ENCODE measurements at places on chromosomes 5 and 9.

- no peak for DNase-seq
Measured at GRCh38 chr5:113331209-113331551, 103.6 kb downstream of the TSSK1B start.

- DNase-seq: no peak
Measured at GRCh38 chr9:116644091-116644688, 42.9 kb upstream of the TRIM32 start.

DNA sequence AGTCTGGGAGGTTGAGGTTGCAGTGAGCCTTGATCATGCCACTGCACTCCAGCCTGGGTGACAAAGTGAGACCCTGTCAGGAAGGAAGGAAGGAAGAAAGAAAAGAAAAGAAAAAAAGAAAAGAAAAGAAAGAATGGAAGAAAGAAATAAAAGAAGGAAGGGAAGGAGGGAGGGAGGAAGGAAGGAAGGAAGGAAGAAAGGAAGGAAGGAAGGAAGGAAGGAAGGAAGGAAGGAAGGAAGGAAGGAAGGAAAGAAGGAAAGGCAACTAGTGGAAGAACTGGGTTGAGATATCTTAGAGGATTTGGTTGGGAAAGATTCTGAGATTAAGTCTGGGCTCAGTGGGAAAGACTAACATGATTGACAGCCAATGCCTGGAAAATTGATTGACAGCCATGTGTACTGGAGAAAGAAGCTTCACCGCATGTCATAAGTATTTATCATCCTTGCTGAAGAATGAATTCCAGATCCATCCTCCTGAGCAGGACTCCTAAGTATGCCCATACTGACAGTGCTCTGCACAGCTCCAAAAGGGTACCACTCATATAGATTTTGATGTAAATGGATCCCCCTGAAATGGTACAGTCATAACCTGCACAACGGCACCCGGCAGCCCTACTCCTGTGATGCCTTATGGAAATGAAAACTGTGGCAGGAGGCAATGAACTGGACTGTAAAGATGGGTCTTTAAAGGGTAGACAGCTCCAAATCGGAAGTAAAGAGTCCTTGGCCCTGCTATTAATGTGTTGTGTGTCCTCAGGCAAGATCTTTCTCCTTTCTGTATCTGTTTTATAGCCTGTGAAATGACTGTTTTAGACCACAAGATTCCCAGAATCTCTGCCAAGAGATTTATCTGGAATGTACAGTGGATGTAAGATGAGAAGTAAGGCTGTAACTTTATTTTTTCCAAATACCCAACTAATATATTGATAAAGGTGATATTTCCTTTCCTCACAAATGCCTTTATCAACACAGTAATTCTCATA is 16.9 kb upstream of the ADRA1B start:
- DNase-seq: no peak

- DNase-seq: no peak
Measured at GRCh38 chr9:130565792-130566191, 13.6 kb upstream of the FUBP3 start.

- no peak for DNase-seq
Measured at GRCh38 chr9:31608416-31608815, 776.0 kb upstream of the ACO1 start.

GRCh38 chr5:19018822-19019221 is 969.2 kb downstream of the CDH18 start:
- no peak for DNase-seq

- no peak for DNase-seq
Measured at GRCh38 chr9:109212768-109213167, 45.7 kb upstream of the FRRS1L start.

DNA sequence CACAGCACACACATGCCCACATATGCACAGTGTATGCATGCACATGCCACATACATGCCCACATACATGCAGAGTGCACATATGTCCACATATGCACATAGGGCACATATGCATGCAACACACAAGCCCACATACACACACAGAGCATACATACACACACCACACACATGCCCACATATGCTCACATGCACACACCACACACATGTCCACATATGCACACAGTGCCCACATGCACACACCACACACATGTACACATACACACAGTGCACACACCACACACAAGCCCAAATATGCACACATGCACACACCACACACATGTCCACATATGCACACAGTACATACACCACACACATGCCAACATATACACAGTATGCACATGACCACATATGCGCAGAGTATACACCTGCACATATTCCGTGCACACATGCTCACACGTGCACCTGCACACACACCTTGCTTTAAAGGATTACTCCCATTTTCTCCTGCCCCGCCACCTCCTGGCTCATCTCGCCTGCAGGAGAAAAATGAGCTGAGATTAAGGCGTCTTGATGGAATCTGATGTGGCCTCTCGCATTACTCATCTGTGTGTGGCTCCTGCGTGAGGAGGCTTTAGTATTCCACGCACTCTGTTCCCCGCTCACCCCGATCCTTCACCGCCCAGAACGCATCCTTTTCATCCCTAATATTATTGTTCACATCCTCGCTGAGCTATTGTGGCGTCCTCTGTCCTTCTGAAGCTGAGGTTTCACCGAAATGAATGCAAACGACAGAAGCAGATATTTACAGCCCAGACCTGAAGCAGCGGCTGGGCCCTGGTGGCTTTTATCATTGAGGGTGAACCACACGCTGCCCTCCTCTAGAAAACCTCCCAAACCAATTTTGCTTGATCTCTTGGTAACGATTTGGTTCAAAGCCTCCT is 182.7 kb downstream of the OLFM1 start:
- no peak for DNase-seq

- no peak for DNase-seq
Measured at GRCh38 chr9:128820665-128821583, 2.6 kb downstream of the ENDOG start.

GRCh38 chr5:119852140-119852539 is 222.8 kb downstream of the FAM170A start:
- DNase-seq: no peak

DNA sequence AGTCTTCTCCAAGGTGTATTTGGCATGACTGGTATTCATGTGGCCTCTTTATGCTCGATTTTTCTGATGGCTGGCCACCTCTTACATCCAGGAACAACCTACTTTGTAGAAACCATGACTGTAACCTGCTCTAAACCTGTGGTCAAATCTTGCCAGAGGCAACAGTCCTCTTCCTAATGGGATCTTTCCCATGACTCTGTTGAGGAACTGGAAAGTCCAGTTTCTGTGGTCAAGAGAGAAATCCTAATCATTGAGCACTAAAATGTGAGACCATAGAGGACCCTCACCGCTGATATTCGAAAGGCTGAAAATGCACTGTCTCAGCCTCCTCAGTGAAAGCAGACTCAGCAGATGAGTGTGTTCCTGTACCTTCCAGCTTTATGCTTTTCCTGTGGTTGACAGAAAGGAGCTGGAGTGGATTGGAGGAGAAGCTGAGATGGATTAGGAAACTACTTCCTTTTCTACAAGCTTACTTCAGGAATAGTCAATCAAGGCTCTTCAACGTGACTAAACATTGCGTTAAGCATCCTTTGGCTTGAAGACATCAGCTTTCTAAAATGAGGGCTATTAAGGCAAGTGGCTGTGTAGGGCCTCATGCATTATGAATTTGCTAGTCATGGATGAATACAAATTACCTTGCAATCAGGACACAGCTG is 69.7 kb upstream of the DAPK1 start:
- no peak for DNase-seq

GRCh38 chr5:150329038-150329437 is 26.3 kb upstream of the ARSI start:
- no peak for DNase-seq

GRCh38 chr9:127177231-127177630 is 54.8 kb upstream of the ANGPTL2 start:
- DNase-seq: no peak

- DNase-seq: no peak
Measured at GRCh38 chr9:88826771-88827181, 164.5 kb upstream of the S1PR3 start.

DNA sequence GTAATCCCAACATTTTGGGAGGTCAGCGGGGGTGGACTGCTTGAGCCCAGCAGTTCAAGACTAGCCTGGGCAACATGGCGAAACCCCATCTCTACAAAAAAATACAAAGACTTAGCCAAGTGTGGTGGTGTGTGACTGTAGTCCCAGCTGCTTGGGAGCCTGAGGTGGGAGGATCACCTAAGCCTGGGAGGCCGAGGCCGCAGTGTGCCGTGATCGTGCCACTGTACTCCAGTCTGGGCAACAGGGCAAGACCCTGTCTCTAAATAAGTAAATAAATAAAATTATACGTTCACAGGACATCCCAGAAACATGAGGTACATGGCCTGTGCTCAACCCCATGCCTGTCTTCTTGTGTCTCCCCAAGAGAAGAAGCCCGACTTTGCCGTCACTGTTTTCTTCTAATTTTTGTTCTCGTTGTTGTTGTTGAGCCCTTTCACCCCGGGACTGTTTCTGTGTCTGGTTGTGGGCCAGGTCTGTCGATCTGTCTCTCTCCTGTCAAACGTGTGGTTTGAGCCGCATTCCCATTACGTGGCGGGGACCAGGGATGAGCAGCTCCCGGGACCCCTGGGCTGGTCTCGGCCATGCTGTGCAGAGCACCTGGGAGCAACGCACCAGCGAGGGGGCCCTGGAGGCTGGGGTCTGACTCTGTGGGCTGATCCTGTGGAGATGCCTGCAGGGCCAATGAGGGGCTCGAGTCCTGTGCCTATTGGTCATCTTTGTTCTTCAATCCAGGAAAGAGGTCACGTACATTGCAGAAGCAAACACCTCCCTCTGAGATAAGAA is 32.2 kb downstream of the NACC2 start:
- DNase-seq: no peak

- DNase-seq: no peak
Measured at GRCh38 chr9:81787747-81788632, 98.6 kb upstream of the TLE1 start.

GRCh38 chr5:14753947-14754346 is 89.4 kb downstream of the OTULIN start:
- DNase-seq: no peak

GRCh38 chr5:80008995-80009765 is 18.1 kb upstream of the MTX3 start:
- DNase-seq: no peak

DNA sequence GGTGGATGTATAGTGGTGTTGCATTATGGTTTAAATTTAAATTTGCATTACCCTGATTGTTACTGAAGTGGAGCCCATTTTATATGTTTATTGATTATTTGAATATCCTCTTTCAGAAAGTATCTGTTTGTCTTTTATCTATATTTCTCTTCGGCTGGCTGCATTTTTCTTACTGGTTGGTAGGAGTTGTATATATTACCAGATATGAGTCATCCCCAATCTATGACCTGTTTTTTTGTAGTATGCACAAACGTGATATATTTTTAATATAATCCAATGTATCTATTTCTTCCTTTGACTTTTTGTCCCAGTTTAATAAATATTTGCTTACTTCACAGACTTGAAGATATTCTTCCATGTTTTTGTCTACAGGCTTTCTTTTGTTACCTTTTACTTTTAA is 29.3 kb upstream of the CAMK4 start:
- no peak for DNase-seq

- no peak for DNase-seq
Measured at GRCh38 chr5:25027061-25027460, 382.3 kb upstream of the CDH10 start.

DNA sequence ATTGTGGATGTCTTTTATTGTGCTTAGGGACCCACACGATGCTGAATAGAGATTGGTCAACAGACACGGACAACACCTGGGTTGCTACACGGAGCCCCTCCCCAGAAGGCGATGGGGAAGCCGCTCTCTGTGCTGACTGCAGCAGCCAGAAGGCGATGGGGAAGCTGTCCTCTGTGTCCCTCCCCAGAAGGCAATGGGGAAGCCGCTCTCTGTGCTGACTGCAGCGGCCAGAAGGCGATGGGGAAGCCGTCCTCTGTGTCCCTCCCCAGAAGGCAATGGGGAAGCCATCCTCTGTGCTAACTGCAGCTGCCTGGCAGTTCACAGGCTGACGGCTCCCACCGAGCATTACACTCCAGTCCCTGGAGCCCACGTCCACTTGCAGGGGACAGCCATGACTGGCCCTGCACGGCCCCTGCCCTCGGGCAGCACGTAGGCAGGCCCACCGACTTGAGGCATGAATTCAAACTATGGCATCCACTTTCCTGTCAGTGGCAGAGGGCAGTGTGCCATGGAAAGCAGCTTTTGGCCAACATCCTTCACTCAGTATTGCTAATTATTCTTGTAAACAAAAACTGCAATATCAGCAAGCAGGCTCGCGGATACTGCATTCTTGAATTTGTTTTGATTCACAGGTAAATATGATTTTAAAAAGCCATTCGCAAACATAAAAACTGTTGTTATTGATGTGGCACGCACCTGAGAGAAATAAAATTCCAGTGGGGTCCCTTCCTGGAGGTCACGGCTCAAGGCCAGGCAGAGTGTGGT is 48.1 kb upstream of the CLPTM1L start:
- DNase-seq: no peak

GRCh38 chr5:137283801-137284200 is 215.3 kb downstream of the SPOCK1 start:
- DNase-seq: no peak

GRCh38 chr5:130624805-130625204 is 540.3 kb downstream of the HINT1 start:
- DNase-seq: no peak

DNA sequence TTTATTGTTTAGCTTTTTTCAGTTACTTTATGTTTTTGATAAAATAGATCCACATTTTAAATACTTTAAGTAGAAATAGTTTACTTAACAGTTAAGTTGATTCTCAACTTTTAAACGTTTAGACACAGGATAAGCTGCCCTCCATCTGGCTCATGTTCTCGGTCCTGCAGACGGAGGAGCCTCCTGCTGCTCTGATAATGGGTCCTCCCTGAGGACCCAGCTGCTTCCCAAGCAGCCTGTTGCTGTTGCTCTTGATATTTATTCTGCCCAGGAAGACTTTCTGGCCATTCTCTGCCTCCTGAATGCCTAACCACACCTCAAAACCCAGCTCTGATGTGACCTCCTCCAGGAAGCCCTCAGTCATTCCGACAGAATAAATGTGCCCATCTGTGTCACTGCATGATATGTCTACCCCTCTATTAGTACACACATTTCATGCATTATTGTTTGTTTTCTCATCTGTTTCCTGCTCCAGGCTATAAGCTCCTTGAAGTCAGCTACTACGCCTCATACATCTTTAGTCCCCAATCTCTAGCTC is 267.2 kb upstream of the MSX2 start:
- no peak for DNase-seq
